ENCODE measurements at places on chromosomes 16 and 17.

- DNase-seq, result no peak
Measured at GRCh38 chr16:89505204-89506112, 2.7 kb upstream of the SPG7 start.

DNA sequence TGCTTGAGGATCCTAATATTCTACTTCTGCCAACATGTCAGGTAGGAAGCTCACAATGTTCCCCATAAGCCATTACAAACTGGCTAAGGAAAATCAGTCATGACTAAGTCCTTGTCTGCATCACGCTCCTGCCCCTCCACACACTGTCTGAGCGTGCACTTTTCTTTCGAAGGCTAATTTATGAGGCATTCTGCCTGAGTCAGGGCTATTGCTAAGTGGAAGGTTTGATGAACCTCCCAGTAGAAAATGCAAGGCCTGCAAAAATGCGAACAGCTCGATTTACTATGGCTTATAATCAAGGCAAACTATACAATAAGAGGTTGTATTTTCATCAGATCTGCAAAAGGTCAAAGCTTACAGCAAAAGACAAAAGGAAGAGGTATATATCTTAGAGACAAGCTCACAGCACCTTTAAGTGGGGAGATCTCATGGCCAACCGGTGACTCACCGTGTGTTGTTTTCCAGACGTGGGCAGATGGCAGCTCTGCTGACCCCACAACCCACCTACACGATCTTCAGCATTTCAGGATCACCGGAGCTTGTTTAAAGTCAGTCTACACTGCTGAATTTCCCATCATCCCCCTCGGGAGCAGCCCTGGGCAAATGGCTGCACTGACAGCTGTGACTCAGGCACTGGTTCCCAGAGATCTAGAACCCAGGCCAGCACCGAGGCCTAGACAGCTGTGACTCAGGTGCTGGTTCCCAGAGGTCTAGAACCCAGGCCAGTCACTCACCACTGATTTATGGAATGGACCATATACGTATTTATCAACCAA is 26.1 kb downstream of the MEAK7 start:
- DNase-seq, result no peak

GRCh38 chr17:48024149-48025039 is 13.2 kb downstream of the COPZ2 start:
- DNase-seq, result no peak

GRCh38 chr16:68274441-68274840 is 10.1 kb downstream of the SLC7A6 start:
- DNase-seq, result no peak

DNA sequence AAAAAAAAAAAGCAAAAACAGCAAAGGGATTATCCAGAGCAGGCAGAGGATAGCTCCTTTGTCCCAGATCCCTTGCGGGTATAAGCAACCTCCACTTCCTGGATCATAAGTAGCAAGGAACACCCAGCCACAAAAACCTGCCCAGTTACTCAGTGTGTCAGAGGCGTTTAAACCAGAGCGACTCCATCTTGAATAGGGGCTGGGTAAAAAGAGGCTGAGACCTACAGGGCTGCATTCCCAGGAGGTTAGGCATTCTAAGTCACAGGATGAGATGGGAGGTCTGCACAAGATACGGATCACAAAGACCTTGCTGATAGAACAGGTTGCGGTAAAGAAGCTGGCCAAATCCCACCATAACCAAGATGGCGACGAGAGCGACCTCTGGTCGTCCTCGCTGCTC is 33.4 kb upstream of the HELZ start:
- no peak for DNase-seq

- no peak for DNase-seq
Measured at GRCh38 chr17:7110617-7111306, 3.9 kb downstream of the ASGR2 start.

DNA sequence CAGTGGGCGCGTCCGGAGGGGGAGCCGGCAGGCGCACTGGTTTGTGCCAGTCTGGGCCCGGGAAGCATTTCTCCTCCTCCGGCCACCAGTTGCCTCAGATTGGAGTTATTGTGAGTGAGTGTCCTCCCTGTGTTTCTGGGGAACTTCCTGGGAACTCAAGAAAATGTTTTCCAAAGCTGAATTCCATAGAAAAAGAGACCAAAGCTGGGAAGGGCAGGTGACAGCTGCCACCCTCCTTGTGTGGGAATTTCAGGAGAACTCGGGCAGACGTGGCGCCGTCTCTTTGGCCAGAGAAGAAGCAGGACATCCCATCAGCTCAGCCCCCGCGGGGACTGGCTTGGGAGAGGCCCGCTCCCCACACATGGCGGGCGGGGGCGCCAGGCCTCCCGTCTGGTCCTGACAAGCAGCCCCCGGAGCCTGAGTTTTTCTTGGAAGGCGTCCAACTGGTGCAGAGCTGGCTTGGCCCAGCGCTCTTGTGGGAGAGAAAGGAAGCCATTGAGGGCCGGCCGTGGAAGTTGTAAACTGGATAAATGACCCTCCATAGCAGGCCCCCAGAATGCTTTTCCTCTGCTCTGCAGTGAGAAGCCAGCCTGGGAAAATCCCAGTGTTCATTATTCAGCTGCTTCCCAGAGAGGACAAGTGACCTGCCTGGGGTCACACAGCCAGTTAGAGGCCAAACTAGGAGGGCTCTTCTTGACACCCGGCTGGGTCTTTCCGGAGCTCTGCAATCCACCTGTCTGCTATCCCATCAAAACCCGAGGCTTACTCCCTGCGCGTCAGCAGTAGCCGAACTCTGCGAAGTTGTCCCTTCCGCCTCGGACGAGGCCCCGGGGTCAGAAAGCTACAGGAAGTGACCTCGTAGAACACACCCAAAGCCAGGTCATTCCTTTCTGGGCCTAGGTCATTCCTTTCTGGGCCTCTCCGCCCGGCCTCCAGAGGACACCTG is 39.2 kb upstream of the GSE1 start:
- DNase-seq, result no peak
